ENCODE measurements at places on chromosomes 1 and 21. TPM values are rescaled to one million over a fixed set of nuclear protein-coding genes. Genes with fewer than 3 reads are reported as not detected.
A peak's percentile ranks its signal among the peaks of the same experiment; 100 is the strongest.

DNA sequence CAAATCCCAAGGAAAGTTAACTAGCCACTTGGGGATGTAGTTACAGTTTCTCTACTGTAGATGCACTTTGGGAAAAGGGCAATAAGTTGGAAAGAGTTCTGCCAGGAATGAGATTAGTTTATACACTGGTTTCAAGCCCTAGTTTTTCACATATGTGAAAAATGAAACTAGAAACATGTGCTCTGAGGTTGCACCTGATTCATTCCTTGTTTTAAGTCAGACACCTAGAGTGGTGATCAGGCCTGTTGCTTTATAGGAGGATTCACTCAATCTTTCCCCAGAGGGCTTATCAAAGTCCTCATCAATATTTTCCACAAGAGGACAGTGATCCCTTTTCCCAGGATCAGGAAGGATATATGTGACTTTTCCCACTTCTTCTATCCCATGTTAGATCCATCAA is 515.9 kb upstream of the PKN2 start:
- H3K27ac ChIP-seq = no peak overlapping the region
- no peaks in the 10 kb centered on the region for H3K4me1 ChIP-seq
- no peak overlapping the region for H3K4me3 ChIP-seq

GRCh38 chr1:182259968-182260367 is 131.6 kb downstream of the GLUL start:
- H3K36me3 ChIP-seq = no peaks in the 10 kb centered on the region
- H3K27me3 ChIP-seq = no peaks in the 10 kb centered on the region
- H3K27ac ChIP-seq = no peak overlapping the region
- no peaks in the 10 kb centered on the region for H3K4me1 ChIP-seq
- no peak for DNase-seq
- no peak overlapping the region for H3K4me3 ChIP-seq

GRCh38 chr1:116066868-116067565 is 44.2 kb upstream of the MAB21L3 start:
- H3K27me3 ChIP-seq = no peaks in the 10 kb centered on the region
- DNase-seq = no peak

GRCh38 chr1:55684131-55684650 is 469.0 kb upstream of the USP24 start:
- no peak for DNase-seq
- no peak overlapping the region for H3K4me3 ChIP-seq
- no peaks in the 10 kb centered on the region for H3K4me1 ChIP-seq
- no peaks in the 10 kb centered on the region for H3K36me3 ChIP-seq

DNA sequence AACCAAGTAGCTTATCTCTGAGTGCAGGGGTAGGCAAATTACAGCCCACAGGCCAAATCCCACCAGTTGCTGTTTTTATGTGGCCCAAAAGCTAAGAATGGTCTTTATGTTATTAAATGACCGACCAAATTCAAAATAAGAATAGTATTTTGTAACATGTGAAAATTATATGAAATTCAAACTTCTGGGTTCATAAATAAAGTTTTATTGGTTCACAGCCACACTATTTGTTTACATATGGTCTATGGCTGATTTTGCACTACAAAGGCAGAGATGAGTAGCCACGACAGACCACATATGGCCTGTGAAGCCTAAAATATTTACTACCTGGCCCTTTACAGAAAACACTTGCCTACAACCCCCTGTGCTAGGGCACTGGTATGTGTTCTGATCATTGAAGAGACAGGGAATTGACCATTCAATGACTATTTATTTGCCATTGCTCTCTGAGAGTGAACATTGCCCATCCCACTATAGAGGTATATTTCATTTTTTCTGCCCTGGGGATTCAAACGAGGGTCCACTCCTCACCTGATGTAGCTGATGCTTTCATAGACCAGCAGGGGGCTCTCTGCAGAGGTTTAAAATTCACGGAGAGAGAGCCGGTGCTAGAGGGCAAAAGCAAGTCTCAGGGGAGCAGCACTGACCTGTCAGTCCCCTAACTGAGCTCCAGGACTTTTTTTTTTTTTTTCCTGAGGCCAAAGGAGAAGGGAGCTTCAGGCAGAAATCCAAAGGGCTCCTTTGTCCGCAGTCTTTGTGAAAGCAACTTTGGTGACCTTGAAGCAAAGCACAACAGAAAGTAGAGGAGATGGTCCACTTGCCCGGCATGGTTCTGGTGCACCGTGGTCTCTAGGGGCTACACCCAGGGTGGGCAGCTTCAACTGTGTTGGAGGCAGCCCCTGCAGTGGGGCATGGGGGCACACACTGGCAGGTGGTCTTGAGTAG is 7.3 kb upstream of the GNL2 start:
- H3K27ac ChIP-seq = no peak overlapping the region
- H3K4me1 ChIP-seq = peaks cover 6% of the 10 kb centered on the region
- H3K4me3 ChIP-seq = no peak overlapping the region
- no peak for DNase-seq

GRCh38 chr1:35437200-35437599 is 120.0 kb downstream of the KIAA0319L start:
- no peak overlapping the region for H3K27ac ChIP-seq
- no peaks in the 10 kb centered on the region for H3K27me3 ChIP-seq
- H3K4me1 ChIP-seq = no peaks in the 10 kb centered on the region
- DNase-seq = no peak
- H3K4me3 ChIP-seq = no peak overlapping the region
- H3K36me3 ChIP-seq = peaks cover 37% of the 10 kb centered on the region

GRCh38 chr1:183090391-183091006 is 67.3 kb downstream of the LAMC1 start:
- DNase-seq = peak; percentile 95
- H3K27me3 ChIP-seq = no peaks in the 10 kb centered on the region
- no peak overlapping the region for H3K4me3 ChIP-seq
- H3K27ac ChIP-seq = no peak overlapping the region

GRCh38 chr21:42541618-42542017 is 28.0 kb downstream of the SLC37A1 start:
- no peak for DNase-seq
- H3K4me3 ChIP-seq = no peak overlapping the region
- no peaks in the 10 kb centered on the region for H3K27me3 ChIP-seq
- no peaks in the 10 kb centered on the region for H3K4me1 ChIP-seq
- H3K27ac ChIP-seq = no peak overlapping the region

- H3K36me3 ChIP-seq = no peaks in the 10 kb centered on the region
- peak; percentile 89 for DNase-seq
- no peaks in the 10 kb centered on the region for H3K4me1 ChIP-seq
- no peaks in the 10 kb centered on the region for H3K27me3 ChIP-seq
Observed at GRCh38 chr1:55428231-55428630, 213.1 kb upstream of the USP24 start.

- no peaks in the 10 kb centered on the region for H3K27me3 ChIP-seq
- peaks cover 22% of the 10 kb centered on the region for H3K4me1 ChIP-seq
- H3K4me3 ChIP-seq = no peak overlapping the region
- DNase-seq = peak; percentile 51
- H3K27ac ChIP-seq = no peak overlapping the region
Observed at GRCh38 chr1:87600854-87601253, 272.2 kb downstream of the LMO4 start.

- H3K4me3 ChIP-seq = no peak overlapping the region
- H3K27me3 ChIP-seq = no peaks in the 10 kb centered on the region
- DNase-seq = no peak
- no peak overlapping the region for H3K27ac ChIP-seq
- no peaks in the 10 kb centered on the region for H3K36me3 ChIP-seq
Observed at GRCh38 chr1:29830383-29830782, 594.1 kb downstream of the PTPRU start.

DNA sequence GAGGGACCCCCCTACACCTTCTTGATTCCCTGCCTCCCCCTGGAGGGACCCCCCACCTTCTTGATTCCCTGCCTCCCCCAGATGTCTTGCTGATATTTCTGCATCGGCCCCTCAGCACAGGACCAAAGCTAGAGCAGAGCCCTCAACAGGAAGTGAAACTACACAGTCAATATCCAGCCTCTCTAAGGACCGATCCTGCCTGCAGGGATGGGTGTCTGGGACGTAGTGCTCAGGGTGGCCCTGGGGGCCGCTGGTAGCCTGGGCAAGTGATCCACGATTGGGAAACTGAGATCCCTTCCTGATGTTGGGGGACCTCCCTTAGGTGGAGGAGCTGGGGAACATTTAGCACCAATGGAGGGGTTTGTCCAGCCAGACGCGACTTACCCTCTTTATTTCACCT is 3.9 kb upstream of the LEFTY2 start:
- no peaks in the 10 kb centered on the region for H3K36me3 ChIP-seq
- no peak overlapping the region for H3K4me3 ChIP-seq
- H3K27ac ChIP-seq = no peak overlapping the region
- H3K4me1 ChIP-seq = peaks cover 19% of the 10 kb centered on the region

DNA sequence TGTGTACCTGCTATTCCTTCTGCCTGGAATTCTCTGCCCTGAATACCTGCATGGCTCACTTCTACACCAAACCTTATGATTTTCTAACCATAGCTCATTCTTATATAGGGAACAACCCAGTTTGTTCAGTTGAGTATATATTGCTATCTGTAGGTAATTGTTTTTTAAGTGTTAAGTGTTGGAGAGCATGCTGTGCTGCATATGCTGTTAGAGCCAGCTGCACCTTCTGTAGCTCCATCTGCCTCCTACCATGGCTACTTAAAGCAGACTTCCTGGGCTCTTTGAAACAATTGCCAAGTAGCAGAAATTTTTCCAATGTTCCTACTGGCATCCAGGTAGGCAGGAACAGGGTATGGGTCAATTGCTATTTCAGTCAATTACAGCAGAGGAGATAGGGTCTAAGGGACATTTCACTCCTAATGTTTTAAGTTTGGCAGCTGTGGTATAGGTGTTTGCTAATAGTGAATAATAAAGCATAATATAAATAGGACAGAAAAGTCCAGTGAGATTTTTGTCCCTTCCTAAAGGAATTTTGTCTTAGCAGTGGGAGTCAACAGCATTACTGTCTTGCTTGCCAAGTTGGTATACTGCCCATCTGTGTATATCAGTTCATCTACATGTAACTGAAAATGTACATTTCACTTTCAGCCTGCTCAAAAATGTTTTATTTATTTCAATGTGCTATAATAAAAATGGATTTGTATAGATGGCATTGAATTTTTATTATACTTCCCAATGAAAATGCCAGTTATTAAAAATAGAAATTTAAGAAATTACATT is 34.0 kb upstream of the C1orf115 start:
- no peak overlapping the region for H3K4me3 ChIP-seq
- DNase-seq = no peak
- H3K4me1 ChIP-seq = no peaks in the 10 kb centered on the region
- H3K27ac ChIP-seq = no peak overlapping the region

GRCh38 chr1:71792264-71792663 is 490.1 kb downstream of the NEGR1 start:
- H3K27me3 ChIP-seq = no peaks in the 10 kb centered on the region
- no peak overlapping the region for H3K27ac ChIP-seq
- H3K4me1 ChIP-seq = no peaks in the 10 kb centered on the region

GRCh38 chr1:176691251-176692228 is 228.6 kb downstream of the PAPPA2 start:
- H3K4me1 ChIP-seq = no peaks in the 10 kb centered on the region
- no peaks in the 10 kb centered on the region for H3K27me3 ChIP-seq
- peak; percentile 53 for DNase-seq
- no peaks in the 10 kb centered on the region for H3K36me3 ChIP-seq
- no peak overlapping the region for H3K27ac ChIP-seq
- H3K4me3 ChIP-seq = no peak overlapping the region

DNA sequence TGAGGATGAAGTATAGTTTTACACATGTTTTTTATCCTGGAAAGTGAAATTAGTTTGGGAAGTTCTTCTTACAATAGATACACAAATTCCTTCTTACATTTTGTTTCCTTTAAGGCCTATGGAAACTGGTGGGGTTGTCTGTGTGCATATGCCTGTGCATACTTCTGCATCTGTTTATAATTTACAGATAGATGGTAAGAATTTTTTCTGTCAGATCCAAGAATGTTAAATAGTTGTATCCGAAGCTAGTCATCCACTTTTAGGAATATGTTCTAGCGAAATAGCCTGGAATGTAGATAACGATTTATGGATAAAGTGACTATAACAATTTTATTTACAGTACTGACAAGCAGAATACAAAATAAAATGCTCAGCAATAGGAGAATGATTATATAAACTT is 194.1 kb downstream of the ROR1 start:
- H3K4me3 ChIP-seq = no peak overlapping the region
- no peak for DNase-seq
- H3K27ac ChIP-seq = no peak overlapping the region
- H3K4me1 ChIP-seq = no peaks in the 10 kb centered on the region
- H3K27me3 ChIP-seq = no peaks in the 10 kb centered on the region
- H3K36me3 ChIP-seq = no peaks in the 10 kb centered on the region

DNA sequence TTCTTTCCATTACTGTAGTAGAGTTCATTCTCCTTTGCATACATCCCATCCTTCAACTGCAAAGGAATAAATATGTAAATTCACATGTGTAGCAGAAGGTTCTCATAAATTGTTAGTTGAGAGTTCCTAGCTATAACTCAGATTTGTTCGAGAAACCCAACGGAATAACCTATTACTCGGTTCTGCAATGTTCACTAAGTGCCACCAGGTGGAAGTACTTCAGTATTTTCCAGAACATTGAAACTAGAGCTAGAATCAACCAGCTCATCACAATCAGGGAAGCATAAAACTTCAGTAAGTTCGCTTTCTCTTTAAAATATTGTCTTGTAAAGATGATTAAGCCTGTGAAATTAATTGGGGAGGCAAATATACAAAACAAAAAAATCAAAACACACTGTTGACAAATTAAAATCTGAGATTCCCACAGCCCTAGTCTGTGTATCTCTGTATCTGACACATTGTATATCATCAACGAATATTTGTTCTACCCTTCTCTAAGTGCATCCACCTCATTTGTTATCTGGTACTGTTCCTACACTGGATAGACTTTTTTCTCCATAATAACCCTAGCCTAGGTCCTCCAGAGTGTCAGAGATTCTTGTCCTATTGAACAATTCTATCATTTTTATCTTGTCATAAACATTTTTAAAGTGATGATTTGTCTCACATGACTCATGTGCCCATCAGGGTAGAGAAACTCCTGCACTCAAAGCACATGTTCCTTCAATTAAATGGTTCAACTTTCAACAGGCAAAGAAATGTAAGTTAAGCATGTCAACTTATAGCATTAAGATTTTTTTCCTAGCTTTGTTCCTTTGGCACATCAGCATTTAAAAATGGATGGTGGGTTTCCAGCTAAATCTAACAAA is 31.9 kb downstream of the MROH9 start:
- no peaks in the 10 kb centered on the region for H3K36me3 ChIP-seq

DNA sequence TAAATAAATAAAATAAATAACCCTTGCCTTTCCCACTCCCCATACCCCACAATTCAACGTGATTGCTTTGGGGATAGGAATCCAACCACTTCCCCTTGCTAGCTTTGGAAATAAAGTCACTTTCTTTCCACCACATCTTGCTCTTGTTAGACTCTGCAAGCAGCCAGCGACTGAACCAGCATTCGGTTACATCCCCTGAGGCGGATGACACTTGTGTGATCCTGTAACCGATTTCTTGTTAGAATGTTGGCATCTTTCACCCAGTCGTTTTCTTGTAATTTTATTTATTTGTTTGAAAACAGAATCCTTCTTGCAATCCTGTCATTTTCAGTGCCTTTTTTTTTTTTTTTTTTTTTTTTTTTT is 1.6 kb upstream of the IFNGR2 start:
- H3K36me3 ChIP-seq = no peaks in the 10 kb centered on the region
- peak; percentile 33 for DNase-seq
- H3K27me3 ChIP-seq = no peaks in the 10 kb centered on the region
- H3K4me1 ChIP-seq = peaks cover 10% of the 10 kb centered on the region

Gene PIK3CD
- polyA plus RNA-seq = 29.6 TPM

Gene DIO1
- polyA plus RNA-seq = 0.24 TPM

Gene C21orf58
- 4.8 TPM for polyA plus RNA-seq

Gene SLC1A7
- 0.81 TPM for polyA plus RNA-seq

Gene AUNIP
- 0.31 TPM for polyA plus RNA-seq

Gene MROH7
- polyA plus RNA-seq = 0.21 TPM

Gene AMY1C
- 30.7 TPM for polyA plus RNA-seq

Gene TPTE
- not detected for polyA plus RNA-seq
